HT-29 (cell line): ENCODE measurements at places on chromosomes 5 and 9.
A peak's percentile ranks its signal among the peaks of the same experiment; 100 is the strongest.

- DNase-seq = no peak
These were observed 127.2 kb upstream of the SLC44A1 start for GRCh38 chr9:105117234-105117633.

GRCh38 chr5:67925511-67925910 is 290.0 kb upstream of the PIK3R1 start:
- DNase-seq = no peak

DNA sequence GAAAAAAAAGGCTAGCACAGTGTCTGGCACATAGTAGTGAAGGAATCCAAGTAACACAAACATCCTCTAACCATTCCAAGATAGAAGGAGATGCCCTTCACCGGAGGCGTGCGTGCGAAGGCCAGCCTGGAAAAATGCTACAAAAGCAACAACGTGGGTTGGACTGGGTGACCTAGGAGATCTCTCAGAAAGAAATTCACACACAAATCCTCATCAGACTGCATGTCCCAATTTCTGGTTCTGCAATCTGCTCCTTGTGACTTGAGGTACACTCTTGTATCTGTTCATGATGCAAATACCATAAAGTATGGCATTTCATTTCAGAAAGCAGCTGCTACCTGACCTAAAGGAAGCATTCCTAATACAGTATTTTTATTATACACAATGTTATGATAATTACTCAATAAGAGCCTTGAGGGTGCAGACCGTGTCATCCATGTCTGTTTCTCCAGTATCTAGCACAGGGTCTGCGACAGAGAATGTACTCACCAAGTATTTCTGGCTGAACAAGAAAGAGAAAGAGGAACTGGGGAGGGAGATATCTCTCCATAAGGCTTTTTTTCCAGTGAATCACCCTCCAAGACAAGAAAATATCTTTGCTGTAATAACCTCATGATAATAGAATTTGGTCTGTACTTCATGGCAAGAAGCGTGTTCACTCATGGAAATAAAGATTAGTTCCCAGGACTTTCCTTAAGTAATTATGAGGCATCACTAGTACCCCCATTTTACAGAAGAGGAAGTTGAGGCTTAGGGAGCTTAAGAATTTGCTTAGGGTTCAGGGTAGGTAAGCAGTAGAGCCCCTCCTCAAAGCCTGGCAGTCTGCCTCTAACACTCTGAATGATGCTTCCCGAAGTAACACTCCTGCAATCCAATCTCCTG is 138.3 kb downstream of the CDK5RAP2 start:
- DNase-seq = no peak

- DNase-seq = no peak
These were observed 9.0 kb downstream of the MCCC2 start for GRCh38 chr5:71596169-71596568.

DNA sequence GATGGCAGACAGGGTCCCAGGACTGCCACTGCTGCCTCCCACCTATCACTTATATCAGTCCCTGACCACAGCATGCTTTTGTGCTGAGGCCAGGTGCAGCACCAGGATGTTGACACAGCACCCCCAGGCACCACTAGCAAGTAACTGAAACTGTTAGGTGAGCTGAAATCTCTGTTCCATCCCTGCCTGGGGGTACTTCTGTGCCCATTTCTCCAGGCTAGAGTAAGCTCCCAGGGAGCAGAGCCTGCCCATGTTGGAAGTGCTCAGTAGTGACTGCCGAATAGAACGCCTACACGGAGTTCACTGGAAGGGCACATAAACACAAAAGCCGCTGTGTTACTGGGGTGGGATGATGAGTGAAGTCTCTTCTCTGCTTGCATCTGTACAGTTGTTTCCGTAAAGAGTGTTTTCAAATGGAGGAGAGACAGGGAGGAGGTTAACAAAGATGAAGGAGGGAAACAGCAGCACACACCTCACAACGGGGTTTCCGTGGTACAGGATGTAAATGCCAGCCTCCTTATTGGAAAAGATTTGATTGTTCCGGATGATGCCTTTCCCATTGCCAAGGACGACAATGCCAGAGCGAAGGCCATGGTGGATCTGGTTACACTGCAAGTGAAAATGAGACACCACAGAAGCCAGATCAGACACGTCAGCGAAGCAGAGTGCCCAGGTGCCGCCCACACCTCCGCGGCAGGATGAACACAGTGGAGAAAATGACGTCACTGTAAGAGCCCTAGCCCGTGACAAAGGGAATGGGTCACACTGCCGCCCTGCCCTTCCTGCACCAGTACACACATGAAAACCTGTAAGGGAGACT is 43.1 kb downstream of the POLR1E start:
- DNase-seq = no peak

- no peak for DNase-seq
These were observed 148.8 kb downstream of the MEF2C start for GRCh38 chr5:88734191-88734640.

DNA sequence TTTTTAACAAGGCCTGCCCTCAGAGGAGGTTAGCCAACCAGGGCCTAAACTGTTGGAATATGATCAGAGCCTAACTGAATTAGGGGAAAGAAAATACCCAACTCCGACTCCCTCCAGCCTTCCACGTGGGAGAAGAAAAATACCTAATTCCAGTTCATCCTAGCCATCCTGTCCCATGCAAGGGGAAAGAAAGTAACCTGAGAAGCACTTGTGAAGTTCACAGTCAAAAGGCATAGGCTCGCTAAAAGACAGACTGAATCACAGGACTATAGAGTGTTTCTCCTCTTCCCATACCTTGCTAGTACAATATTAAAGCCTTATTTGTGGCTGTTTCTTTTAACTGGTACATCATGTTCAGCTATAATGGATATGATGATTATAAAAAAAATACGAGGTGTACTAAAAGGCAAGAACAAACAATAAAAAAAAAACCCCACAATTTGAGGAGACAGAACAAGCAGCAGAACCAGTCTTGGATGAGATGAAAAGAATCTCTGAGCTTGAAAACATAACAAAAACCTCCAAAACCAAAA is 18.0 kb upstream of the ATP10B start:
- DNase-seq = no peak

DNA sequence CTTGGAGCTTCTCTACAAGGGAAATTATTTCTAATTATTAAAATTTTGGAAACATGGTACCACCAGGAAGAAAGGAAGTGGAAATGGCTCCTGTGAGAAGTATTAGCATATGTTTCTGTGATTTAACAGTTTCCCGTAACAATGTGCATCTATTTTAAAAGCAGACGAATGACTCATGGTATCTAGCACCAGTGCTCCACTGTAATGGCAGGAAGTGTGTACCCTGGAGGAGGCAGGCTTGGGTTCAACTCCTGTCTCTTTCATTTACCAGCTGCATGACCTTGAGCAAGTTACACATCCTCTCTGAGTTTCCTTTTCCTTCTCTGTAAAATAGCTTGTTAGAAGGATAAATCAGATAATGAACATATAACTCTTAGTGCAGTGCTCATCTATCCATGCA is 41.0 kb upstream of the ANGPTL2 start:
- DNase-seq = no peak

DNA sequence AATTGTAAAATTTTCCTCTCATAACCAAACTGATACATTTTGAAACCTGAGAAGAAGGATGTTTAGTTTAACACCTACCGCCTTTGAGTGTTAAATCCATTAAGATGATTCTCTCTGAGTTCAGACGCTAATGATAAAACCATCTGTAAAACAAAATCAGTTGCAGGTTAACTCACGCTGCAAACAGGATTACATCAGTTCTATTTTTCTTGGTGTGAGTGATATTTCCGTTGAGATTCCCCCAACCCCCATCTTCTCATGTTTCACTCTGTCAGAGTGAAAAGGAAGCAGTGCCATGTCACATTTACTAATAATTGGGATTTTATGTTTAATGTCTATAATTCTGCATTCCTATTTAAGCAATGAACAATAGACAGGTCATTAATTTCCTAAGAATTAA is 146.5 kb downstream of the FANCC start:
- no peak for DNase-seq

- no peak for DNase-seq
These were observed 45.7 kb downstream of the SCAMP1 start for GRCh38 chr5:78405829-78406750.

- no peak for DNase-seq
These were observed 627.1 kb upstream of the WWC1 start for GRCh38 chr5:167664222-167664804.

DNA sequence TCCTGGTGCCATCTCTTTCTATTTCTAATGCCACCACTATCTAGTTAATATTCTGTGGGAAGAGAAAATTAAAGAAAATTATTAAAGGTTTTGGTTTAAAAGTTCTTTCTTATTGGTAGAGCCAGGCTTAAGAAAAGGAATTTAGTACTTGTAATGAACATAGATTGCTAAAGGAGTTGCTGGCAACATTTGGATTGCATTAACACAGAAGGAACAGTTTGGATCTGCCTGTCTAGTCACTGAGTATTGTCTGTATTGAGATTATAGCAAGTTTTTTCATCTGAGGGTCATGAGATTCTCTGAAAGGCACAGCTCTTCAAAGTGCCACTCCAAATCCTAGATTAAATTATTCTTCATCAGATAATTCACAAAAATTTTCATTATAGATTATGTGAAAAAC is 32.0 kb downstream of the FSD1L start:
- DNase-seq = no peak

- peak; percentile 51 for DNase-seq
These were observed 369 bp downstream of the OCLN start for GRCh38 chr5:69492923-69493395.

- DNase-seq = no peak
These were observed 40.5 kb downstream of the NKD2 start for GRCh38 chr5:1048861-1049838.

DNA sequence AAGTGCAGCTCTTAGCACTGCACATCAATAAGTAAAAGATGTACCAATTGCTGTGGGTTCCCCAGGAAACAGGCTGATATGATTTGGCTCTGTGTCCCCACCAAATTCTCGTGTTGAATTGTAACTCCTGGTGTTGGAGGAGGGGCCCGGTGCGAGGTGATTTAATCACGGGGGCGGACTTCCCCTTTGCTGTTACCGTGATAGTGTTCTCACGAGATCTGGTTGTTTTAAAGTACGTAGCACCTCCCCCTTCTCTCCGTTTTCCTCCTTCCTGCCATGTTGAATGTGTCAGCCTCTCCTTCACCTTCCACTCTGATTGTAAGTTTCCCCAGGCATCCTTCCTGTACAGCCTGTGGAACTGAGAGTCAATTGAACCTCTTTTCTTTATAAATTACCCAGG is 93.2 kb upstream of the ACTBL2 start:
- DNase-seq = no peak

DNA sequence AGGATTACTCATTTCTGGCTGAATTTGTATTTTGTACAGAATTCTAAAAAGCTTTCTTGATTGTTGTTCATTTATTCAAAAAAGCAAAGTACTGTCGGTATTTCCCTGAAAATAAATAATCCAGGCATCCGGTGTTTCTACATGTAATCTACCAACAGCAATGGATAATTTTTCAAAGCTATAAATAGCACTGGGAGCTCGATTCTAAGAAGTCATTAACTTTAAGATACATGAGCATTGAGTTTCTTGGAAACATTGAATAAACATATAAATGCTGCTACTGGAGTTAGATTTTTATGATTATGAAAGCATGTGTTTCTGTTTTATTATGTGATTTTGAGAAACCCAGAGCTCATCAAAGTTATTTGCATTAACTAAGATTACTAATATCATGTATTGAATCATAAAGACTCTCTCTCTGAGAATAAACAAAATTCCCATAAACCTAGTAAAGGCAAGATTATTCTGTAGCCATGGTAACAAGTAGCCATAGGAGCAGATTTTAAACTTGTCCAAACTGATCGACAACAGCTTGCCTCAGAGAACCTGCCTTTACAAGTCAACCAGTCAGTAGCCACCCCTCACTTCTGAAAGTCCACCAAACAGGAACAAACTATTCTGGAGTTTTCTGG is 197.0 kb downstream of the DRD1 start:
- DNase-seq = no peak
